ENCODE measurements at places on chromosomes 1 and 21. TPM values are rescaled to one million over a fixed set of nuclear protein-coding genes. Genes with fewer than 3 reads are reported as not detected.

Gene LCK
- not detected for total RNA-seq

Gene TACSTD2
- 0.33 TPM for total RNA-seq

Gene NBPF10
- total RNA-seq = 2.0 TPM

Gene OR2T12
- not detected for total RNA-seq

Gene THEM5
- 0.17 TPM for total RNA-seq

Gene AMY2A
- not detected for total RNA-seq

Gene TNNT2
- not detected for total RNA-seq

Gene AIRE
- total RNA-seq = under 0.01 TPM

Gene CD84
- total RNA-seq = not detected

Gene CR2
- total RNA-seq = not detected

Gene CNIH3
- total RNA-seq = 15.7 TPM

Gene TNFSF18
- total RNA-seq = under 0.01 TPM

Gene PLOD1
- total RNA-seq = 321 TPM

Gene SEMA4A
- total RNA-seq = 1.8 TPM

Gene MEAF6
- 57.6 TPM for total RNA-seq

Gene CSMD2
- 5.0 TPM for total RNA-seq

Gene LRP8
- total RNA-seq = 3.3 TPM

Gene LCE1A
- total RNA-seq = not detected

Gene FALEC
- total RNA-seq = not detected

Gene SDHC
- 38.7 TPM for total RNA-seq

Gene C1orf141
- total RNA-seq = not detected

Gene ORC1
- 0.66 TPM for total RNA-seq

Gene BLACAT1
- under 0.01 TPM for total RNA-seq

Gene THEMIS2
- 5.2 TPM for total RNA-seq

Gene HHIPL2
- total RNA-seq = 0.58 TPM

Gene SMCP
- not detected for total RNA-seq

Gene CHD5
- total RNA-seq = 0.15 TPM

Gene ACKR1
- not detected for total RNA-seq

Gene XCL1
- not detected for total RNA-seq

Gene LCE2A
- total RNA-seq = not detected

Gene CA6
- total RNA-seq = not detected

Gene FCRLB
- 2.0 TPM for total RNA-seq

Gene ATP1B1
- total RNA-seq = 11.5 TPM

Gene IVL
- total RNA-seq = not detected

Gene AGT
- 2.0 TPM for total RNA-seq

Gene TNFRSF1B
- total RNA-seq = 43.0 TPM

Gene HAPLN2
- total RNA-seq = not detected

Gene SYT14
- total RNA-seq = 8.1 TPM

Gene PTTG1IP
- 253 TPM for total RNA-seq

Gene DYNLT5
- total RNA-seq = 0.33 TPM

Gene UQCRH
- 196 TPM for total RNA-seq

Gene NCAM2
- total RNA-seq = 14.8 TPM

Gene SIM2
- total RNA-seq = not detected

Gene GBP7
- not detected for total RNA-seq

Gene EXO1
- 14.7 TPM for total RNA-seq

Gene LPGAT1
- 46.8 TPM for total RNA-seq

Gene NAV1
- 52.6 TPM for total RNA-seq

Gene CHI3L1
- 14.8 TPM for total RNA-seq

Gene ANKRD34A
- total RNA-seq = 0.73 TPM

Gene BRINP3
- not detected for total RNA-seq

Gene LCE1D
- not detected for total RNA-seq

Gene CALML6
- total RNA-seq = 0.15 TPM

Gene TRIM58
- under 0.01 TPM for total RNA-seq

Gene IRF6
- total RNA-seq = 1.8 TPM

Measured in smooth muscle cell of trachea (primary cell).